ENCODE measurements at places on chromosomes 1 and 21. TPM values are rescaled to one million over a fixed set of nuclear protein-coding genes. Genes with fewer than 3 reads are reported as not detected.

Gene OR2T35
- polyA plus RNA-seq: not detected

- no peaks in the 10 kb centered on the region for H3K36me3 ChIP-seq
- no peak overlapping the region for H3K27ac ChIP-seq
- no peak overlapping the region for H3K4me3 ChIP-seq
- no peak for DNase-seq
Measured at GRCh38 chr1:157388057-157388456, 164.3 kb downstream of the FCRL5 start.

Gene OLIG2
- polyA plus RNA-seq: not detected

DNA sequence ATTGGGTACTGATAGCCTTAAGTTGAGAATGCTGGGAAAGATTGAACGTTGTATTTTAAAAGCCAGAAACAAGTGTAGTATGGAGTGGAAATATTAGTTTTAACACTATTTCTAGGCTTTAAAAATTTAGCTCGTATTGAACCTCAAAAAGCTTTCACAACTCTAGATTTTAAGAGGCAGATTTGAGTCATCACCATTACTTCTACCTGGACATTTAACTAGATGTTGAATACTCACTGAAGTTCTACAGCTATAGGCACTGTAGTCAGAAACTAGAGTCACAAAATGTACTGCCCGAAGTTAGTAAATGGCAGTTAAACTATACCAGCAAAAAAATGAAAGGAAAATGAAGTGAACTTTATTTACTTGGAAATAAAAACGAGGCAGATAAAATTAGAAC is 96.5 kb downstream of the NEK7 start:
- H3K36me3 ChIP-seq: no peaks in the 10 kb centered on the region
- H3K4me1 ChIP-seq: no peaks in the 10 kb centered on the region
- no peak for DNase-seq
- no peaks in the 10 kb centered on the region for H3K27me3 ChIP-seq

DNA sequence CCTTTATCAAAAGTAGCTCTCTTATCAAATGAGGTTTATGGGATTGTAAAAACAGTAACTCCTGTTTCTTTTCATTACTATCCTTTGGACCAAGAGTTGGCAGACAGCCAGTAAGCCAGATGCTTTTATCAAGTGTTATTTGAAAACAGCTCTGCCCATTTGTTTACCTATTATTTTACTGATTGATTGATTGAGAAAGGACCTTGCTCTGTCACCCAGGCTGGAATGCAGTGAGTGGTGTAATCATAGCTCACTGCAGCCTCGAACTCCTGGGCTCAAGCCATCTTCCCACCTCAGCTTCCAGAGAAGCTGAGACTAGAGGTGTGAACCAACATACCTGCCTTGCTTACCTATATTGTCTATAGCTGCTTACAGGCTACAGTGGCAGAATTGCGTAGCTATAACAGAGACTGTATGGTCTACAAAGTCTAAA is 3.6 kb downstream of the PRKAB2 start:
- peaks cover 5% of the 10 kb centered on the region for H3K36me3 ChIP-seq
- H3K27me3 ChIP-seq: no peaks in the 10 kb centered on the region
- DNase-seq: peak; percentile 99
- H3K4me3 ChIP-seq: peak overlapping the region; percentile 21
- H3K4me1 ChIP-seq: no peaks in the 10 kb centered on the region

All from small intestine (tissue), 16 donors.